ENCODE measurements at places on chromosomes 5 and 9.

DNA sequence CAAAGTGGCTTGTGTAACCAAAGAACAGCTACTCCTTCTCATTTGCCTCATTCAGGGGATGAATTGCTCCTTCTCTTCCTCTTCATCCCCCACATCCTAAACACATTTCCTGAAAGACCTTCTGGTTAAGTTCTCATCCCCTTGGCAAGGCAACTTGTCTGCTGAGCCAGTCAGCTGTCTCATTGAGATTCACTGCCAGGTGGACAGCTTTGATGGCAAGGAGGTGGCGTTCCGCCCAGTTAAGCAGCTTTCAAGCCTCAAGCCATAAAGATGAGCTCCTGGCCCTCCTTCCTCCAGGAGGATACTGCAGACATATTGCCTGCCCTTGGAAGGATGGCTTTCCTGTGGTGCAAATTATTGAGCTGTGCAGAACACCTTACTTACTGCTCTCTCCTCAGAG, 448.6 kb upstream of the MPDZ start:
- no peak for DNase-seq

DNA sequence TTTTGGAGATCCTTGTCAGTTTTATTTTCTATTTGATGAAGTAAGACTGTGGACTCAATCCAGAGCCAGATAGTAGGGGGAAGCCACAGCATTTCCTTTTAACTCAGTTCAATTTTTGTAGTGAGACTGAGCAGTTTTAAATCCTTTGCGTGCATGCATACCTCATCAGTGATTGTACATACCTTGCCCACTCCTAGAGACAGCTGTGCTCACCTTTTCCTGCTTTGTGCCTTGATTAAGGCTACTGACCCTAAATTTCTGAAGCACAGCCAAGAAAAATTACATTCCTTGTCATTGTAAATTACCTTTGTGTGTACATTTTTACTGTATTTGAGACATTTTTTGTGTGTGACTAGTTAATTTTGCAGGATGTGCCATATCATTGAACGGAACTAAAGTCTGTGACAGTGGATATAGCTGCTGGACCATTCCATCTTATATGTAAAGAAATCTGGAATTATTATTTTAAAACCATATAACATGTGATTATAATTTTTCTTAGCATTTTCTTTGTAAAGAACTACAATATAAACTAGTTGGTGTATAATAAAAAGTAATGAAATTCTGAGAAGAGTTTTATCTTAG, 17.8 kb downstream of the DIMT1 start:
- no peak for DNase-seq

- DNase-seq = no peak
These were observed 93.0 kb downstream of the THBS4 start for GRCh38 chr5:80128141-80128540.

GRCh38 chr9:34521406-34522045, 1.3 kb downstream of the ENHO start:
- DNase-seq = no peak

GRCh38 chr5:160477266-160477970, 55.8 kb downstream of the PTTG1 start:
- no peak for DNase-seq

GRCh38 chr5:59887274-59887673, 6.3 kb downstream of the PDE4D start:
- DNase-seq = no peak

GRCh38 chr5:65769539-65769938, 47.5 kb downstream of the NLN start:
- no peak for DNase-seq

DNA sequence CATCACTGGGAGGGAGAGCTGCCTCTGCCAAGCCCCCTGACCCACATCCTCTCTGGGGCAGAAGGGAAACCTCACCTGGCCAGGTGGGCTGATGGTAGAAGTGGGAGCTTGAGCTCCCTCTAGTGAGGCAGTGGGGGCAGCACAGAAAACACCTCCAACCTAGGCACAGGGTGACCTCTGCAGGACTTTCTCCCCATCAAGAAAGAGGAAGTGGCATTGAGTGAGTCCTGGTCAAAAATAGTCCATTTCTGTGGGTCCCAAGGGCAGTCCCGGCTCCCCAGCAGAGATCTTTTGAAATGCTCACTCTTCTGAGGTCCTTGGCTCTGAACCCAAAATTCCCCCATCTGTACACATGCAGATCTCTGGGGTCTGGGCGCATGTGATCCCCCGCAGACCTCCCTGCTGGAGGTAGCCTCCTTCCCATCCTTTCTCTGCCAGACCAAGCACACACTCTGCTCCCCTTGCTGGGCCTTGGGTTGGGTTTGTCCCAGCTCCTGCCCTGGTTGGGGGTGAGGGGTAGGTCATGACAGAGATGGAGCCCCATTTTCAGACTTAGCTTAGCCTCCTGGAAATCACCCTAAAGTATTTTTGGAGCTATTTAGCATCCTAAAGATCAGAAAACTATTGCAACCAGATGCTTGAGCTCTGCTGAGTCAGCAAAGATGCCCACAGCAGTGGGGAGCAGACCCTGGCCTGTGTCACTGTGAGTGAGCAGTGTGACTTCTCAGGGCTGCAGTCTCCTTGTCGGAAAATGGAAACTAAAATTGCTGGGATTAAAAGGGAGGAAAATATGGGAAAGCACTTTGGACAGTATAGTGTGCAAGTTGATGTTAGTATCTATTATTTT, 41.6 kb upstream of the LCP2 start:
- DNase-seq = peak; percentile 35

- no peak for DNase-seq
These were observed 70.4 kb upstream of the IFNE start for GRCh38 chr9:21552244-21553170.

GRCh38 chr5:145797336-145797735, 37.8 kb downstream of the PRELID2 start:
- no peak for DNase-seq

DNA sequence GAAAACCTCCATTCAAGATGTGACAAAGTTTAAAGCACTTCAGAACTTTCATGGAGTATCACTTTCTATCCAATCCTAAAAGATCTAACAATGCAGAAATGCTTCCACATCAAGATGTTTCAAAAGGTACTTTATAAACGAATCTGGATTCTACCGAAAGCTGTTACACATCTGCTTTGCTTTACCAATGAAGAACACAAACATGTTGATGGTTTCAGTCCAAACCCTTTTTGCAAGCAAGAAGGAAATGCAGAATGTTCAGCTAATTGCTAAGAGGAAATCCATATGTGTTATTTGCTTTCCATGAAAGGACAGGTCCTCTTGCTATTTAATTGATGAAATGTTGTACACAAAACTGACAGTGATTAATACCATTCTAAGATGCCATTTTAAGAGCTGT, 419.6 kb downstream of the EFNA5 start:
- no peak for DNase-seq

DNA sequence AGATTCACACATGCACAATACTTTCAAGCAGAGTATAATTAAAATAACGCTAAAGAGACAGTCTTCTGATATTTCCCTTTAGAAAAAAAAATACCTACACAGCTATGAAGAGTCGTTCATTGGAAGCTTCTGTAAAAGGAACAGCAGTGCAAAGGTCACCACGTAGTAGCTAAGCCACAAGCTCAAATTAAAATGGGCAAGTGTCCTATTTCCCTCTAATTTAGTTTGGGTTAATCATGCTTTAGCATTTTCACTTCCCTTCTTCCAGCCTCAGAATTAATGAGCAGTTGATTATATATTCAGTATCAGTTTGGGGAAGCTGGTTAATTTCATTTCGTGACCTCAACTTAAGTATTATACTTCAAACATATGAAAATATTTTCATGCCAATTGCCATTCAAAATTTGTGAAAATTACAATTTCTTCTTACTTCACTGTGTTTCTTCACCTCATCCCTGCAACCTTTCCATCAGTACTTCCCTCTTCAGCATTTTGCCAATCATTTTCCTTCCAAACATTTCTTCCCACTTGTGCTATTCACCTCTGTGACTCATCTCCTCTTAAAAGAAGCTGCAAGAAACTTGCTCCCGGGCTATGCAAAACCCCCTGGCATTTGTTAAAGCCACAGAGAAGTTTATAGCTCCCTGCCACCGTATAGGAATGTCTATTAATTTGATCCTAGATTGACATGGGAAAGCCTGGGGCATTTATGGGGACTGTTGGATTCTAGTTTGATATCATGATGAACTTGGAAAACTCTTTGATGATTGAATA, 83.0 kb downstream of the DMRTA1 start:
- DNase-seq = no peak

DNA sequence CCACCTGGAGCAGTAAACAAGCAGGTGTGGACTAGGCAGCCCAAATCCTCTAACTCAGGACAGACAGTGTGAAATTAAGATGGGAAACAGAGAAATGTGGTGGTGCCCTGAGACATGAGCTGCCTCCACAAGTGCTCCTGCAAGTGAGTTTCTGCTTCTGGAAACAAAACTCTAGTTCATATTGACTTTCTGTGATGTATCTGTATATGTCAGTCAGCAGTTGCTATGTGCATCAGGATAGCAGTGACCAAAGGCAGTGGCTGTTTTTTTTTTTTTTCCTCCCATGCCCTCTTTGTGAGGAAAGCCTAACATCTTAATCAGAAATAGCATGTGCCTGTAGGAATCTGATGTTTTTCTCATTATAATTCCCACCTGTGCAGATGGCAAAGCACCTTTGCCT, 318.4 kb upstream of the SEMA6A start:
- DNase-seq = no peak

- DNase-seq = no peak
These were observed 1382.4 kb upstream of the WWC1 start for GRCh38 chr5:166909040-166909439.

- no peak for DNase-seq
These were observed 257.5 kb downstream of the GADD45G start for GRCh38 chr9:89862316-89862715.

DNA sequence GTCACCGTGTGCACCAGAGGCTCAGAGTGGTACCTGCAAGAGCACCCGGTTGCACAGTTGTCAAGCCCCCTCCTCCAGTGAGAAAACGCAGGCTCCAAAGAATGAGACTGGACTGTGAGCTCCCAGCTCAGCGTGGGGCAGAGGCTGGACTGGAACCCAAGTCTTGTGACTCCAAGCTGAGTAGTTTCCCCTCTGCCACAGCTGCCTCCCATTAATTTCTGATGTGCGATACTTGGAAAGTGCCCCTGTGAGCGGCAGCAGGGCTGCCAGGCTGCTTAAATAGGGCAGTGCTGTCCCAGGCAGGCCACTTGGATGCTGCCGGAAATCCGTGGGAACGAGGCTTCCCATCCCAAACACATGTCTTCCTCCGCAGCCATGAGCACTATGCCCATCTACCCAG, 62.2 kb upstream of the ANGPTL2 start:
- no peak for DNase-seq

DNA sequence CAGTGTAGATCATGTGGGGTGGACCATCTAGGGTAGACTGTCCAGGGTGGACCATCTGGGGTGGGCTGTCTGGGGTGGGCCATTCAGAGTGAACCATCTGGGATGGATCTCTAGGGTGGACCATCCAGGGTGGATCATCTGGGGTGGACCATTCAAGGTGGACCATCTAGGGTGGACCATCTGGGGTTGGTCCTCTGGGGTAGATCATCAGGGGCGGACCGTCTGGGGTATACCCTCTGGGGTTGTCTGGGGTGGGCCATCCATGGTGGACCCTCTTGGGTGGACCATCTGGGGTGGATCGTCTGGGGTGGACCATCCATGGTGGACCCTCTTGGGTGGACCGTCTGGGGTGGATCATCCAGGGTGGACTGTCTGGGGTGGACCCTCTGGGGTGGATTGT, 64.3 kb downstream of the KCNT1 start:
- no peak for DNase-seq

- no peak for DNase-seq
These were observed 115.7 kb downstream of the TRIO start for GRCh38 chr5:14258840-14259239.

DNA sequence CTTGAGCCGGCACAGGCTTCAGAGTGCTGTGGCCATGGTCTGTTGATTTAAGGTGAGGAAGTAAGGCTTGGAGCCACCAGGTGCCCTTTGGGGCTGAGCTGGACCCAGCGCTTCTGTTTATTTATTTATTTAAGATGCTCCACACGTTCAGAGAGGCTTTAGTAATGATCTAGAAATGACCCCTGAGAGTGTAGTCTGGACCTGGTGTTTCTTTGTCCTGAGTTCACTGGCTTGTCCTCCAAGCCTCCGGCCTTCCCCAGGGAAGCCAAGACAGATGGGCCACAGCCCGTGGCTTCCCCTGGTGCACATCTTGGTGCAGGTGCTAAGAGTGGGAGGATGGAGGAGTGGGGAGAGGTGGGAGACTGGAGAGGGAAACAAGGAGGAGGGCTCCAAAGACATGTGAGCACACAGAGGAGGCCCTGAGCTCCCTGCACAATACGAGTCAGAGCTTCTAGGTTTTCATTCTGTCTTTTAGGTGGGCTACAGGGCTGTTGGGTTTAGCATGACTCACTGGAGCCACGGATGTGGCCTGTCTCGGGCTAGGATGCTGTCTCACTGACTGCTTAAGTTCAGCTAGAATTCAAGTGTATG, 56.9 kb downstream of the AHRR start:
- DNase-seq = no peak

DNA sequence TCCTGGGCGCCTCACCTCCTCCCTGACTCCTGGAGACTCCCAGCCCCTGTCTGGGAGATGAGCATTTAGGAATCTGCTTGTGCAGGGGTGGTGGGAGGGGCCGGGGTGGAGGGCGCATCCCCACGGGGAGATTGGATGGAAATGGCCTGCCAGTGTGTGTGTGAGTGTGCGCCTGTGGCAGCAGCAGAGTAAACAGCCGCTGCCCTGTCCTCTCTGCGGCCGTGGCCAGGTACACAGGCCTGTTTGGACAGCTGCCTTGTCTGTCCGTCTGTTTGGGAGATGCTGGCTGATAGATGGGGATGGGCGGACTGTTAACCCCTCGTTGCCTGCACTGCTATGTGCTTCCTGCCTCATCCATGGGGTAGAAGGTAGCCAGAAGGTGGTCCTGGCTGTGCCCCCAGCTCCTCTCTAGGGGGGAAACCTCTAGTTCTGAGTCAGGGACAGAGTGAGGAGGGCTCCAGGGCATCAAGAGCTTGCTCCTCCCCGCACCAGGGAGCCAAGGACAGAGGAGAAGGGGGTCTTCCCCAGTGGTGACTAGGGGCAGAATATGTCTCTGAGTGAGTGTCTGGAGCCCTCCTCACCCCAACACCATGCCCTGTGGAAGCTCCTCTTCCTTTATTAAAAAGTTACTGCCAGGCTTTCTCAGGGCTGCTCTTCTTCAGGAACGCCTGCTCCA, 60.1 kb downstream of the LMX1B start:
- DNase-seq = no peak

GRCh38 chr5:176359658-176360057, 1.9 kb downstream of the KIAA1191 start:
- no peak for DNase-seq

DNA sequence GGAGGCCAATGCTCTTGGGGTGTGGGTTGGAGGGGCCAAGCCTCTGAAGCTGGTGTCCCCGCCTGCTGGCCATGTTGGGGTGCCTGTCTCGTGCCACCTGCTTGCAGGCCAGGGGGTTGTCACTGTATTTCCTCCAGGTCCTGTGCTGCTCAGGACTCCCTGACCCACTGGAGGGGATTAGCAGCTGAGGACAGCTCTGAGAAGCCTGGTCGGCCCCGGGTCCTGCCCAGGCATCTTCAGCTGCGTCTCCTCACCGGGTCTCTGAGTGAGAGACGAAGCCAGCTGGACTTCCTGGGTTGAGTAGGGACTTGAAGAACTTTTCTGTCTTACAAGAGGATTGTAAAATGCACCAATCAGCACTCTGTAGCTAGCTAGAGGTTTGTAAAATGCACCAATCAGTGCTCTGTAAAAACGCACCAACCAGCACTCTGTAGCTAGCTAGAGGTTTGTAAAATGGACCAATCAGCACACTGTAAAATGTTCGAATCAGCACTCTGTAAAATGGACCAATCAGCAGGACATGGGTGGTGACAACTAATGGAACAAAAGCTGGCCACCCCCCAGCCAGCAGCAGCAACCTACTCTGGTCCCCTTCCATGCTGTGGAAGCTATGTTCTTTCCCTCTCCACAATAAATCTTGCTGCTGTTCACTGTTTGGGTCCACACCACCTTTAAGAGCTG, 20.6 kb upstream of the SLC9A3 start:
- no peak for DNase-seq

All from activated B cell treated with CpG ODN at 0.5 μM for 24 hours (primary cell).